ENCODE measurements at places on chromosomes 11 and 22.

GRCh38 chr11:28011813-28012212, 96.1 kb downstream of the KIF18A start:
- DNase-seq: no peak

DNA sequence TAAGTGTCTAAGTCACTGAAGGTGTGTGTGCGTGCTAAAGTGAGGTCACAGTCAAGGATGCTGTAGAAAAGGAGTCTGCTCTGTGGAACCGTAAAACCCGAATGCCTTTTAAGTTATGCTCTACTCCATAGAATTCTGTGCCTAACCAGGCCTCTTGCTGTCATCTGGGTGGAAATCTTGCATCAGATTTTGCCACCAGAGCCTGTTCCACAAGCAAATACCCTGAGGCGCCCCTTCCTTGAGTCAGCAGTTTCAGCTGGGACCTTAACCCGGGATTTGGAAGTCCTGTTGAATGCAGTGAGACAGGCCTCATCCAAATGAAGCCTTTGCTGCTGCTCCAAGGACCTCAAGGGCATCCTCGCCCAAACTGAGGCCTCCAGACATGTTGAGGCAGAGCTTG, 109.8 kb downstream of the WNT11 start:
- no peak for DNase-seq

GRCh38 chr22:42116848-42117424, 13.7 kb downstream of the CYP2D6 start:
- DNase-seq: no peak

- DNase-seq: no peak
Observed at GRCh38 chr11:66904981-66905521, 48.2 kb downstream of the LRFN4 start.

DNA sequence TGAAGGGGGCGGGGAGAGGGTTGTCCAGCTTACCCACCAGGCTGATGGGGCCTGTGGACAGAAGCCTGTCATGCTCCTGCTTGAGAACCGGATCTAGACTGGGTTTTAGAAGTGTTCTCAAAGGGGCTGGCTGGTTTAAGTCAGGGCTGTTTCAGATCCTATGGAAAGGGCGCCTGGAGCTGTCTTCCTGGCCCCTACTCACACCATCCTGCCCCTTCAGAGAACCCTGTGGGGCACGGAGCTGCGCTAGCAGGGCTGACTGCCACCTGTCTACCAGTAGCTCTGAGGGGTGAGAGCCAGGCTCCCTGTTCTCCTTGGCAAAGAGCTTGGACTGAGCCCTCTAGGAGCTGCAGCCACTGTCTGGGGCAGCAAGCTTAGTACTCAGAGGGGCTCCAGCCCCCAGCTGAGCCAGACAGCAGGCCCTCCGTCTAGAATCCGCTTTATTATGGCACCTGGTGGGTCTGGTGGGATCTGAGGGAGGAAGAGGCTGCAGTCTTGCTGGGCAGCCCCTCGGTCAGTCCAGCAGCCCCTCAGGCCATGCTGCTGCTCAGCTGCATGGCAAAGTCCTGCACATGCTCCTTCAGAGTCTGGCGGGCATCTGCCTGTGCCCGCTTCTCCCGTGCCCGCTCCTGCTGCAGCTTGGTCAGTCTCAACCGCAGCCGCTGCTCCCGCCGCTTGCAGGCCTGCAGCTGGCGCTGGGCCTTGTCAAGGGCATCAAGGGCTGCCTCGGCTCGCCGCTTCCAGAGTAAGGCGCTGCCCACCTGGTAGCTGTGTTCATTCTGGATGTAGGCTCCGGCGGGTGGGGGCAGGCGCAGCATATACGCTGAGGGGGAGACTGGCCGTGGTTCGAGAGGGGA, 2.3 kb downstream of the THAP7 start:
- DNase-seq: no peak

GRCh38 chr22:49429066-49429465, 398.6 kb downstream of the BRD1 start:
- DNase-seq: no peak

GRCh38 chr22:39559456-39560105, 11.0 kb upstream of the CACNA1I start:
- DNase-seq: no peak

DNA sequence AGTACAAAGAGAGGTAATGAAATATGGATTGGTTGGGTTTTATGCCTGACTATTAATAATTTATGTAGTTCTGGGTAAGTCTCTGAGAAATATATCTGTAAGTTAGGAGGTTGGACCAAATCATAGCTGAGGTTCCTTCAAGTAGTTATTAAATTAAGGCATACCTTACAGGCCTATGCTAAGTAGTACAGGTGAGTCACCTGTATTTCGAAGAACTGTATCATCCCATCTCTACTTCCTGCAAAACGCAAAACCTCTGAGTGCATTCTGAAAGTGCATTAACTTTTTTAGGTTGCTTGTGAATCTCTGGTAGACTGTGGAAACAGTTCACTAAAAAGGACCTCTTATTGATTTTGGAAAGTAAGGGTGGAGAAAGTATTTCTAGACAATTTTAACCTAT, 37.1 kb downstream of the APOL5 start:
- no peak for DNase-seq

DNA sequence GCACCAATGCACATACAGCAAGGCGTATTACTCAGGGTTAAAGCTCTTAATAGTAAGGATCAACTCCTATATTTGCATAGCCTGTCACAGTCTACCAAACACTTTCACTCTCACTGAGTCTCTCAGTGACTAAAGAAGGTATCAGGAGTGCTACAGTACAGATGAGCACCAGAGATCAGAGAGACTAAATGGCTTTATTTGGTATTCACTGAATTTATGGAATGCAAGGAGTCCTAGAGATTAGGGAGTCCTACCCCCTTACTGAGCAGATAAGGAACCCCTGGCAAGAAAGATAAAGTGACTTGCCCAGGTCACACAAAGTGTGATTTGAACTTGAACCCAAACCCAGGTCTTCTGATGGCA, 396.4 kb upstream of the CCDC90B start:
- no peak for DNase-seq

GRCh38 chr11:79129702-79130101, 311.1 kb downstream of the TENM4 start:
- no peak for DNase-seq

DNA sequence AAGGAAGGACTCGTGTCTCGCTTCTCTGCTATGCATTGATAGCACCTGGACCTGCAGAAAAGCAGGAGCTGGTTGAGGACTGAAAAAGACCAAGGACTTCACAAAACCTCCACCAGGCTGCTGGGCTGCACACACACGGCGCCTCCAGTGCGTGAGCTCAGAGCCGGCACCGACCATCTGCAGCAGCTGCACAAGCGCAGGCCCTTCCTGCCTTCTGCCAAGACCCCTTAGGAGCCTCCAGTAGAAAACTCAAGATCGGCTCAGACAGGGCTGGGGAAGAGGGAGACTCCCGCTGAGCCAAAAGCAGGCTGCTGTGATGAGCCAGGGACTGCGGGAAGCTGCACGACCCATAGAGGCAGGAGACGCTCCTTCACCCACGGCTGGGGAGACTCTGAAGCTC, 70.9 kb downstream of the PHF21B start:
- no peak for DNase-seq

DNA sequence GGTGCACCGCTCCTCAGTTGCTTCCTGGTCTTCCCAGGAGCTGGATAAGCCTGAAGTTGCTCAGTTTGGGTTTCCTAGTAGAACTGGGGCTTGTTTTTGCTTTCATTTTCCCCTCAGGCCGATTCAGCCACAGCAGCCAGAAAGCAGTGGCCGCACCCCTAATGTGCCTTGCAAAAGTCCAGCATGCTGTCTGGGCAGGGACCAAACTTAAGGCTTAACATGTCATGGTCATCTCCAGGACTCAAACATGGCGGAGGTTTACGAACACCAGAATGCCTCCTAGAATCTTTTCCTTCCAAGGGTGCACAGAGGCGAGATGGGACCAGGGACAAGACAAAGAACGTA, 2.5 kb downstream of the GNG3 start:
- DNase-seq: no peak

DNA sequence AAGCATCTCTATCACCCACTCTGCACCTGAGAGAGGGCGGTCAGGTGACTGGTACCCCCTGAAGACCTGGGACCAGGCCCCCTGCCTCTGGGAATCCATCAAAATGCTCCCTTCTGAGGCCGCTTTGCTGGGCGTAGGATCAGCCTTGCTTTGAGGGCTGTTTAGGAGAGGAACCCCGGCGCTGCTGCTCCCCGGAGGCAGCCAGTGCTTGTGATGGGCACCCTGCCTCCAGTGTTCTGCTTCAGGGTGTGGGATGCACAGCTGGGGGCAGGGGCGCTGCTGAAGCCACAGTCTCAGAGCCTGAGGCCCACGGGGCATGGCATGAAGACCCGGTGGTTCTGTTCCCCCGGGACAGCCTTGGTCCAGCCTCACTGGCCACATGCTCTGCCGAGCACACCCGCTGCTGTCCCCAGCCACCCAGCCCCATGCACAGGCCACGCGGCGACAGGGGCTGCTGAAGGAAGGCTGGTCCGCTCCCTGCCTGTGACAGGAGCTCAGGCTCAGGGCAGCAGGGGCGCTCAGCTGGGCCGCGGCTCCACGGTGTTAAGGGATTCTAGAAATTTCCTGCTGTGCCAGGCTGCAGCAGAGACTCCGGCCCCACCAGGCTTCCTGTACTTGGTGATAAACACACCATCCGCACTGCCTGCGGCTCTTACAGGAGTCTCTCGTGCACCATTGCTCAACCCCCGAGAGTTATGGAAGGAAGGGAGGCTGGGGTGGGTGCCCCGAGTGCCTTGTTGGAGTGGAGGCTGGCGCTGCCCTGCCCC, 91.0 kb downstream of the KCNQ1 start:
- DNase-seq: no peak

DNA sequence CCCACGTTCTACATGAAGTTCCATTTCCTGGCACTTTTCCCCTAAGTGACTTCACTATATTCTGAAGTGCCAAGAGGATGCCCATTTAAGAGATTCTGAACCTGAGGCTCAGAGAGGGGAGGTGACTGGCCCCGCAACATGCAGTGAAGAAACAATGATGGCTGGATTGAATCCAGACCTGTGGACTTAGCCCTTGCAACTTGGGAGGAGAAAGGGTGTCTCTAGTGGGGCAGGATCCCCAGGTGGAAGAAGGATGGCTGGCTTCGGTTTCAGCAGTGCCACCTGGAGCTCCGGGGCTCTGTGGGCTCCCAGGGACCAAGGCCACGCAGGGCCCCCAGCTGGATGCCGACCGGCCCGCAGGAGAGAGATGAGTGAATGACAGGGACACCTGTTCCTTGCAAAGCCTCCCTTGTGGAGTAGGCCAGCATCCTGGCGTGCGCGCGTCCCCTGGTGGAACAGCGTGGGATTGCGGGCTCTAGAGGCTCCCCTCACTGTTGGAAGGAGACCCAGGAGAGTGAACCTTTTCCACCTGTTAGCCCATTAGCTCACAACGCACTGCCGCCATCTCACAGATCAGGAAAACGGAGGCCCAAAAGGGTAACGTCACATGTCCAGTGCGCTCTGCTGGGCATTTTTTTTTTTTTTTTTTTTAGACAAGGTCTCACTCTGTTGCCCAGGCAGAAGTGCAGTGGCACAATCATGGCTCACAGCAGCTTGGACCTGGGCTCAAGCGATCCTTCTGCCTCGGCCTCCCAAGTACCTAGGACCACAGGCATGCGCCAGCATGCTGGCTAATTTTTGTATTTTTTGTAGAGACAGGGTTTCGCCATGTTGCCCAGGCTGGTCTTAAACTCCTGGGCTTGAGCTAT, 104.7 kb downstream of the KIAA1671 start:
- no peak for DNase-seq

- no peak for DNase-seq
Observed at GRCh38 chr22:38415561-38416321, 39.3 kb downstream of the KCNJ4 start.

- no peak for DNase-seq
Observed at GRCh38 chr11:34750692-34751405, 130.0 kb downstream of the EHF start.

- DNase-seq: no peak
Observed at GRCh38 chr11:110809417-110810199, 97.4 kb upstream of the ARHGAP20 start.

- DNase-seq: peak; percentile 68
Observed at GRCh38 chr22:30204742-30205111, 41.8 kb downstream of the LIF start.

- no peak for DNase-seq
Observed at GRCh38 chr11:128125723-128126122, 461.6 kb downstream of the ETS1 start.

DNA sequence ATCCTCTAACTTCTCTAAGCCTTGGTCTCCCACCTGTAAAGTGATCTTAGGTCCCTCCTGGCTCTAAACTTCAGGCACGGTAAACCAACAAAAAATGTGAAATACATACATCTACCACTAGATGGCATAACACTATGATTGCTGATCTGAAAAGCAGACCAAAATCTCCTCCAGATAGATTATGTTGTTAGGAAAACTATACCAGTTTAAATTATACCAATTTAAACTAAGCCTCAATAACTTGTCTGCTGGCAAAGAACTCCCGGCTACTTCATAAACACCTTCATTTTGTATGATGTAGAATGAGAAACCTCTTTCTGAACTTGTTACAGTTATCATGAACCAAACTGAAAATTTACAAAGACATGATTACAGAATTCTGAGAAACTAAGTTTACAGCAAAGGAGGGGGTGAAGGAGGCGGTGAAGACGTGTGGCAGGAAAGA, 85.9 kb downstream of the SBF2 start:
- DNase-seq: peak; percentile 49

DNA sequence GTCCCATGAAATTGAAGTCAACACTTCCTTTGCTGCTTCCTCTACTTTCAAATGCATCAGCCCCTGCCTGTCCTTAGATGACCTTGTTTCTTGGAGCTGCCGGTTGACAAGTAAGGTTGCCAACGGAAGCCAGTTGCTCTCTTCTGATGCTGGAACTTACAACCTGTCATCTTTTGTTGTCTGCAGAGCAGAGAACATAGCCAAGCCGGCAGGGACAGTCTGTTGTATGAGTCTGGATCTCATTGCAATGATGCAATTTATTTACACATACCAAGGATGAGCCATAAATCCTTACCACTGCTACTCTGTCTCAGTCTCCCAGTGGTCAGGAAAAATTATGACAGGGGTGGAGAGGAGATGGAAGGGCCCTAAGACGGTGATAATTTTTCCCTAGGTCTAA, 151.4 kb downstream of the BLID start:
- peak; percentile 71 for DNase-seq

GRCh38 chr11:35780951-35781860, 118.6 kb downstream of the TRIM44 start:
- DNase-seq: peak; percentile 76

GRCh38 chr11:10878408-10879214, 20.8 kb upstream of the ZBED5 start:
- DNase-seq: peak; percentile 68

GRCh38 chr22:23695571-23696325, 4.9 kb downstream of the RGL4 start:
- no peak for DNase-seq

GRCh38 chr22:25494774-25495173, 69.7 kb upstream of the GRK3 start:
- DNase-seq: no peak

- DNase-seq: peak; percentile 60
Observed at GRCh38 chr11:131408025-131408640, 37.7 kb downstream of the NTM start.

GRCh38 chr22:25362215-25362882, 142.9 kb downstream of the CRYBB2 start:
- peak; percentile 38 for DNase-seq

Data from fibroblast of skin of abdomen (primary cell).